Fibroblast of skin of left biceps (primary cell): ENCODE measurements at places on chromosomes 6 and 20.

GRCh38 chr6:148112851-148113319 is 229.8 kb upstream of the SASH1 start:
- no peak for DNase-seq

GRCh38 chr6:80690551-80691131 is 584.2 kb downstream of the BCKDHB start:
- DNase-seq, result no peak

- DNase-seq, result no peak
These were observed 40.9 kb upstream of the CDH22 start for GRCh38 chr20:46349035-46349741.

DNA sequence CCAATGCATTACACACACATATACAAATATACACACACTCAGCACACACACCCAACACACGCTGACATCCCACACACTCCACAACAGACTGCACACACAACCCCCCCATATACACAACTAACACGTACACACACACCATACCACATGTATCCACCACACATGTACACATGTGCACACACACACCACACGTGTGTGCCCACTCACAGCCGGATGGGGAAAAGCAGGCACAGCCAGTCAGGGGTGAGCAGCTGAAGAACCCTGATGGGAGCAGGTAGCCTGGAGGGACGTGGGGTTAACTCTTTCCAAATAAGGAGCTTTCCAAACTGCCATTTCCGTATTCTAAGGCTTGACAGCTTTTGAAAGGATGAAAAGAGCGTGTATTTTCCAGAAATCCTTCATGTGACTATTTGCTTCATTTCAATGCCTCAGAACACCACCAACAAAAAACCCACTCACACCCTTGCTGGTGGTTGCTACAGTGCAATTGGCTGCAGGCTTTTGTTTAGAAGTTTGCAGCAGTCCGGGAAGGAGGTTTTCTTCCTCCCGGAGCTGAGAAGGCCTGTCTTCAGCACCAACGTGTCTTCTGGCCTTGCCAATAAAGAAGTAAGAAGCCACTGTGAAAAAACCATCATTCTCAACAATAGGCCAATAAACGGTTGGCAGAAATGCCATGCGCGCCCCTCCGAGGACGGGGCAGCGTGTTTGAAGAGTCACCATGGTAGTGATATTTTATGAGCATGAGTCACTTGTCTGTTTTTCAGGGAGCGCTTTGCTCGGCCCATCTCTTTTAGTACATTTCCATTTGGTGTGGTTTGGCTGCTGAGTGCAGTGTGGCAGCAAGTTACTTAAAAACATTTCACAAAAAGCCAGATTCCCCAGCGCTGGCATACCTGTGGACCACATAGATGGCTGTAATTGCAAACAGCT is 131.3 kb upstream of the GMDS start:
- DNase-seq, result peak; percentile 3

- DNase-seq, result no peak
These were observed at the start of gene LIME1 for GRCh38 chr20:63735859-63736718. TSS of gene LIME1 (plus strand) at chr20:63736664. CDS start at chr20:63737550, 886 bp downstream.
